ENCODE measurements at places on chromosomes 4 and X.

DNA sequence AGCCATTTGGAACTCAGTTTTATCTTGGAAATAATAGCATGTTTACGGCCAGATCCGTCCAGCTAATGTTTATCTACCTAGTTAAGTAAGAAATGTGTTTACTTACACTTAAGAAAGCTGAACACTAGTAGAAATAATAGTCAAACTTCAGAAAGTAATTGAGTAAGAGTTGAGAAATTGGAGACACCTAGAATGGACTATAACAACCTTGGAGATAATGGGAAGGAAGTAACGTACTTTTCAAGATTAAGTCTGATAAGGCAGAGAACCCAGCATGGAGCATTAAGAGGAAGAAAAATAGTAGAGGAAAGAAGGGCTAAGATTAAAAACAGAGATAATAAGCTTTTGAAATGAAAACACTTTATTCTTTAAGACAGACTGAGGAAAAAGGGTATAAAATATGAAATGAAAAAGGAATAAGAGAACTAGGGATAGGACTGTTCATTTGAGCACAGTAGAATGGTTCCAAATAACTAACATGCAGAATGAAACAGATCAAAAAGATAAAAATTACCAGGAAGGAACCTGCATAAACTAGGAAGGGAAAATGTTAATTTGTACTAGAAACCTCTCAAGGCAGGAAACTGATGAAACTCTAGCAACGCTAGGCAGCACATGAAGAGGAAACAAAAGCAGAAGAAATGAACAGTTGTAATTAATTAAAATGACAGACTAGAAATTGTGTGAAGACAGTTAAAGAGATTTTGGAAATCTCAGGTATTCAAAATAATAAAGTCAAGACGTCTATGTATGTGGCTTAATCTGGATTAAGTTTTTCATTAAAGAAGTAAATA is 71.7 kb downstream of the FBXW7 start:
- no peak for DNase-seq

- DNase-seq: no peak
Measured at GRCh38 chr4:169407217-169407845, 136.6 kb upstream of the SH3RF1 start.

DNA sequence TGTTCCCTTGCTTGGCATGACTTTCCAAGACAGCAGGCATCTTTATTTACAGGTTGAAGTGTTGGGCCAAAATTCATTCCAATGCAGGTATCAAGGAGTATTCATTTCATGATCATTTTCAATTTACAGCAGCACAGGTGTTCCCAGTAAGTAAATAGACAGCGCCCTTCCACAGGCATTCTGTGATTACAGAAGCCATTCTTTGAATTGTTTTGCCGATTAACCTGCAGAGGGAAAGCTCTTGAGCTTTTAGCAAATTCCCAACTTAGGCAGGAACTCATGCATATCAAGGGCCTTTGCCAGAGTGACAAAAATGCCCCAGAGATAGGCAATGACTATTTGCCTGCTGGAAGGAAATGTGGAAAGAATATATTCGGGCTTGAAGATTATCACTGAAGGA is 6.8 kb downstream of the TXK start:
- no peak for DNase-seq

GRCh38 chr4:3071811-3072210 is 2.5 kb downstream of the HTT-AS start:
- no peak for DNase-seq

GRCh38 chr4:62670514-62670913 is 1470.4 kb downstream of the ADGRL3 start:
- no peak for DNase-seq

- DNase-seq: no peak
Measured at GRCh38 chr4:183747931-183748670, 89.0 kb downstream of the TRAPPC11 start.

DNA sequence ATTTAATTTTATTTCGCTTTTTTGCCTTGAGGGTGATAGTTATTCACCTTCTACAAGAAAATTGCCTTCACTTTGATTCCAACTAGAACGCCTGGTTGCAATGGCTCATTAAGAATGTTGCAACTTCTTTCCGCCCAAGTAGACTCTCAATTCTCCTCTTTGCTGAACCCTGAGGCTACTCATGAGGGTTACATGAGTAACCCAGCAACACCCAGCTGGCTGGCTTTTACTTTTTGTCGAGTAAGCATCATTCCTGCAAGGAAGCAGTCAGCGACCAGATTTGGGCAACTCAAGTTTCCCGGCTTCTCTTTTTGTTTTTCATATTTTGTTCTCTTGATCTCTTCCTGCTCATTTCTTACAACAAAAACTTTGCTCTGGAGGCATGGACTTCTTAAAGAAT is 495.4 kb downstream of the PACRGL start:
- DNase-seq: no peak

DNA sequence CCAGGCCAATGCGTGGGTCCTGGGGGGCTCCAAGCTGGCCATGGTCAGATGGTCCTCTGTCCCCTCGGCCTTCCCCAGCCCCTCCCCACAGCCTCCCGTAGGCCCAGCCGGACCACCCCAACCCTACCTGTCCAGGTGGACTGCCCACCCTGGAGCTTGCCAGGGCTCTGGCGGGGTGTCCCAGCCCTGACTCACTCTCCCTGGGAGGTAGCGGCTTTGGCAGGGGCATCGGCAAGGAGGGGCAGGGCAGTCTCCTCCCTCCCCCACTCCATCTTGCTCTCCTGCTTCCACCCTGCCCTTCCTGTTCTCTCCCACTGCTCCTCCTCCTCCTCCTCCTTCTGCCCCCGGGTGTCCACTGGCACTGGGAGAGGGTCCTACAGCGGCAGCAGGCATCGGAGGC is 7.4 kb downstream of the BGN start:
- no peak for DNase-seq

DNA sequence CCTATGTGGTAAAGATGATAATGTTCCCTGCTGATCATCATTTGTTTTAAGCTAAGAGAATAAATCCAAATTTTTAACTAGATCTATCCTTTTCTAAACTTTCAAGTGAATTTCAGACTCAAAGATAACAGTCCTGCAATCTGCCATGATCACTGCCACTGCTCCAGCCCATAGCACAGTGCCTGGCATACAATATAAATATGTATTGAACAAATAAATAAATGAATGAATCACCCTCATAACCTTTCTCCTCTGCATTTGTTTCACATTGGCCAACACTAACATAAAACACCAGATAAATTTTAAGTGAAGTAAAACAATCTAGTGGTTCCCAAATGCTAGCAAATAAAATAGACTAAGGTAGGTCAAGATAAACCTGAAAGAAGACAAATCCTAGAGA is 439.0 kb downstream of the GPM6A start:
- no peak for DNase-seq

- no peak for DNase-seq
Measured at GRCh38 chr4:127558088-127558487, 74.7 kb upstream of the INTU start.

- DNase-seq: no peak
Measured at GRCh38 chrX:41164449-41164848, 79.2 kb downstream of the USP9X start.

DNA sequence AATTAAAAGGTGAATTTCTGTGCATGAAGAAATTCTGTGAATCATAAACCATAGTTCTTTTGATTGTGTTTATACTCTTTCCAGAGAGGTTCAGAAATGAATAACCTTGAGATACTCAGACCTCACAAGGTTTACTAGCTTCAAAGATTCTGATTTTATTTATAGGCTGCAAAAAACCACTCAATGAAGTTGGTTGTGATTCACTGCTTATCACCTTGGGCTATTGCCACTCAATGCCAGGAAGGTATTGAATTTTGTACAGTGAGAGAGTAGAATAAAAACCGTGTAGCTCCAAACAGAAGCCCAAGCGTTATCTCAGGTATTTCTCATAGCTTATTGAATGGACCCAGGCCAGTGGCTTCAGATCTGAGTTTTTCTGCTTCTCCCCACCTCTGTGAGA is 118.7 kb downstream of the FHIP1A start:
- no peak for DNase-seq

GRCh38 chr4:5712517-5712916 is 1.5 kb downstream of the EVC start:
- no peak for DNase-seq

GRCh38 chrX:108186811-108187210 is 95.2 kb downstream of the ATG4A start:
- no peak for DNase-seq

DNA sequence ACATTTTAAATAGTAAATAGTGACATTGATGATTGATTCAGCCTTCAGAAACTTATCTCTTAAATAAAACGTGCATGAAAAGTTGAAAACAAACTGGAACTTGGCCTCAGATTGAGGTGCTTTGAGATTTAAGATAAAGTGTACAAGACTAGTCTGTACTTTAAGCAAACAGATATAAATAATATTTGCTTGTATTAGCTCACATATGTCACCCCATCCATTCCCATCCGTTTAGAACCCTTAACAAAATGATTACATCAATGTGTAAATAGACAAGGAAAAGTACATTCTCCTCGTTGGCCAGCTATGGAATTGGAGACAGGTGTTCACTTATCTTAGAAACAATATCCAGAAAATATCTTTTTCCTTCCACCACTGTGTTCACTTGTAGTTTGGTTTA is 130.8 kb downstream of the BANK1 start:
- DNase-seq: no peak

GRCh38 chrX:110403441-110404238 is 45.0 kb downstream of the RTL9 start:
- DNase-seq: no peak

DNA sequence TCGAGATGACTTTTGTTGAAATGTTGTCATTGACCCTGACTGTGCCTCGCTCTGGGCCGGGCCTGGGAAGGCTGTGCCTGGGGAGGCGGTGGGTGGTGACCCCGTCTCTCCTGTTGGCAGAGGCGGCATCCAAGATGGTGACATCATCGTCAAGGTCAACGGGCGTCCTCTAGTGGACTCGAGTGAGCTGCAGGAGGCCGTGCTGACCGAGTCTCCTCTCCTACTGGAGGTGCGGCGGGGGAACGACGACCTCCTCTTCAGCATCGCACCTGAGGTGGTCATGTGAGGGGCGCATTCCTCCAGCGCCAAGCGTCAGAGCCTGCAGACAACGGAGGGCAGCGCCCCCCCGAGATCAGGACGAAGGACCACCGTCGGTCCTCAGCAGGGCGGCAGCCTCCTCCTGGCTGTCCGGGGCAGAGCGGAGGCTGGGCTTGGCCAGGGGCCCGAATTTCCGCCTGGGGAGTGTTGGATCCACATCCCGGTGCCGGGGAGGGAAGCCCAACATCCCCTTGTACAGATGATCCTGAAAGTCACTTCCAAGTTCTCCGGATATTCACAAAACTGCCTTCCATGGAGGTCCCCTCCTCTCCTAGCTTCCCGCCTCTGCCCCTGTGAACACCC is 36.4 kb downstream of the HTRA3 start:
- DNase-seq: no peak

DNA sequence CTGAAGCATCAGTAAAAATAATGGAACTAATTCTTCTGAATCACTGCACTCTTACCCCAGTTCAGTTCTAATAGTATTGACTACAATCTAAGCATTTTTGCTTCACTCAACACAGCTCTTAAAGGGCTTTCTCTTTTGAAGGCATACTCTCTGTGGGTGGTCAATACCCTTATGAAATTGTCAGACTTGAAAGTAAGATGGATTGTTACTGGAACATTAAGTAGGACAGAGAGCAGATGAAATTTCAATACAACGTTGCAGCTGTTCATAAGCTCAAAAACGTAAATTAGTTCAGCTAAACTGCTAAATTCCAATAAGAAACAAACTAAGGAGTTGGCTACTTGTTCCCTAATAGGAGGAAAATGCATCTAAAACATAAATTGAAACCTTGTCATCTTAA is 352.3 kb upstream of the TENM3 start:
- no peak for DNase-seq

GRCh38 chrX:45876206-45876605 is 669.0 kb downstream of the ZNF674 start:
- DNase-seq: no peak

DNA sequence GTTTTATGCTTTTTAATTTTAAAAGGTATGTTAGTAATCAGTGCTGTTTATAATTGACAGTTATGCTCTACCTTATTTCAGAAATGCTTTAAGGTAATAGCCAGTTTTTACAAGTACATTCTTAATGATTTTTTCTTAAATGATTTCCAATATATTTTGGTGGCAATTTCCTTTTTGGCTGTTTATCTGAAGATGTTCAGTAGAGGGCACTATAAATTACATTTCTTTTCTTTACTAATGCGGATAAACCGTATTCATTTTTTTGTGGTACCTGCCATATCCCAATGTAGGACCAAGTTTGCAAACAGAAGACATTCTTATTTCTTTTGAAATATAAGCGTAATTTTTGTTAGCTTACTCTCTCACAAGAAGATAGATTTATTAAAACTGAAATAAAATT is 65.4 kb downstream of the CCKAR start:
- DNase-seq: no peak
